ENCODE measurements at places on chromosomes 2 and 18.
A peak's percentile ranks its signal among the peaks of the same experiment; 100 is the strongest.

DNA sequence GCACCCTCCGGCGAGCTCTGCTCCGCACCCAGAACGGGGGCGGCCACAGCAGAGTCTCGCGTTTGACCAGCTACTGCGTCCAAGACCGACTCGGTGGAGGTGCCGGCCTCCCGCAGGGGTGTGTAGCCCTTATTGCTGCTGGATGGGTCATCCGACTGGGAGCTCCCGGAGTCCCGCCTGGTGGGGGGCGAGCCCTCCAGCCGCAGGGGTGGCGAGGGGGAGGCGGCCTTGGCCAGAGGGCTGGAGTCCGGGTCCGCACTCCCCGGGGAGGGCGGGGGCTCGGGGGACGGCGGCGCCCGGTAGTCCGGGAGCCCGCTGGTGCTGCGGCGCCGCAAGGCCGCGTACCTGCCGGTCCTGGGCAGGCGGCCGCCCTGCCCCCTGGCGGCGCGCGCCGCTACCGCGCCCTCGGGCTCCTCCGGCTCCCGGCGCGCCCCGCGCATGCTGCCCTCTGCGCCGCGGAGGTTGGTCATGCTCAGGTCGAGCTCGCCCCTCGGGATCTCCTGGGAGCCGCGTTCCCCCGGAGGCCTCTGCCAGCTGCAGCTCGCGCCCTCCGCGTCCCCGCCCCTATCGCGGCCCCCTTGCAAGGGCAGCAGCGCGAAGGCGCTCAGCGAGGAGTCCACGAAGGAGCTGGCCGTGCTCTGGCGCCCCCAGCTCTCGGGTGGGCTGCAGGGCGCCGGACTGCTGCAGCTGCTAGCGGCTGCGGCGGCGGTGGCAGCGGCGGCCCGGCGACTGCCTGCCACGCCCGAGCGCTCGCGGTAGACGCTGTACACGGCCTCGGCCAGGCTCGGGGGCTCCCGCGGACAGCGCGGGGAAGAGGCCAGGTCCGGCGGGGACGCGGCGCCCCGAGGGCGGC is 4.8 kb downstream of the TMEM200C start:
- DNase-seq: peak; percentile 40

DNA sequence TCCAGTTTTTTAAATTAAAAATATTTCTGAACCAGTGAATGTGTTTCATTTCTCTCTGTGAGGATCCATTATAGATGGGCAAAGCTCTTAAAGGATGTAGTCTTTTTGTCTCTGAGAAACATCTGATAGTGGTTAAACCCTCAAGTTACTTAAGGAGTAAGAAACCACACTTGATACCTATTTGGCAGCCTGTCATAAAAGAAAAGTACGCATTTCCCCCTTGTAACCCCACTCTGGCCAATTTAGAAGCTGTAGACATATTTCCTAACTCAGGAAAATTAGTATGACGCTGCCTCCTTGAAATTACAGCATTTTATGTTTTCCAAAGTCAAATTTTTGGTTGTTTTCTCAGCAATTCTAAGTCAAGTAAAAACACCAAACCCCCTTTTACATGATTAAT is 2.0 kb downstream of the STAT4 start:
- no peak for DNase-seq

GRCh38 chr2:15260196-15260595 is 300.9 kb downstream of the NBAS start:
- no peak for DNase-seq

DNA sequence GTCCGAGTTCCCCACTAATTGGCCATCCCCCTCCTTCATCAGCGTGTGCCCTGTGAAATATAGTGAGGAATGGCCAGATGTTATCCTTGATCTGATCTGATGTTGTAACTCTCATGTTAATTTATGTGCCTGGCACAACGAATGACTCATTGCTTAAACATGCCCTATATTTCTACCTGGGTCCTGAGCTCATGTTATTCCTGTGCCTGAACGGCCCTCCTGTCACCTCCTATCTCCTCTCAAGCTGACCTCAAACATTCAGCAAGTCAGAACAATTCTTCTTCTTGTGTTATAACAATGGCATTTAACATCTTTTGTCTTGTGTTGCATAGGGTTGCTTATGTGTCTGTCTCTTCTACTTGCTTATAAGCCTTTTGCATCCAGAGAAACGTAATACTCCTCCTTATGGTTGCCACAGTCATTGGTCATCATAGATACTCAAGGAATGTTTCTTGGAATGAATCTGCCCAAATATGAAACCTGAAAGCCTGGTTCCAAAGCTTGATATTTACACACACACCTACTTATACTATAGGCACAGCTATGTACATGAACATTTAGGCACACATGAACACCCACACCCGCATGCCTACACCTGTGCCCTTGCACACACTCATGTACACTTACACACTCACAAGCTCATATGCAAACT is 80.2 kb upstream of the PHLPP1 start:
- DNase-seq: no peak

- no peak for DNase-seq
These were observed 25.9 kb downstream of the HAUS1 start for GRCh38 chr18:46130061-46130460.

GRCh38 chr2:45212953-45213635 is 203.8 kb upstream of the SIX2 start:
- no peak for DNase-seq

DNA sequence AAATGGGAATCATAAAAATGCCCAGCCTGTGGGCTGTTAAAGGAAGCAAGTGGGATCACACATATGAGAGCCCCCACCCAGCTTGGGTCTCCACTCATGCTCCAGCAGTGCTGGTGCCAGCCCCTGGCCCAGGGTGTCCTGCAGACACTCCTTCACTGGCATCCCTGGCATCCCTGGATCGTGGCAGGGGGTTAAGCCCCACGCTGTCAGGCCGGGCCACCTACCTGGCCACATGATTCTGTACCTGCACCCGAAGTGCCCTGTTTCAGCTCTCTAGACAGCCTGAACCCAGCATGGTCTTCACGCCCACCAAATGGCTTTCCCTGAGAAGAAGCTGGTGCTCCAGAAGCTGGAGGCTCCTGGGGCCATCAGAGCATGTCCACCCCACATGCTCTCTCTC is 137.4 kb downstream of the INHBB start:
- no peak for DNase-seq
